ENCODE measurements at places on chromosomes 7 and 10. TPM values are rescaled to one million over a fixed set of nuclear protein-coding genes. Genes with fewer than 3 reads are reported as not detected.

Gene CHST3
- 61.7 TPM for total RNA-seq

GRCh38 chr10:46092524-46093081, 46.5 kb upstream of the MSMB start:
- ATAC-seq: no peak

- no peak for ATAC-seq
Observed at GRCh38 chr10:125370578-125370977, 210.2 kb upstream of the CTBP2 start.

GRCh38 chr10:65423043-65423442, 1502.8 kb upstream of the LRRTM3 start:
- ATAC-seq: no peak

Gene NME8
- not detected for total RNA-seq

Gene PLXDC2
- 12.0 TPM for total RNA-seq

- no peak for ATAC-seq
Observed at GRCh38 chr7:81330108-81330507, 411.3 kb upstream of the SEMA3C start.

DNA sequence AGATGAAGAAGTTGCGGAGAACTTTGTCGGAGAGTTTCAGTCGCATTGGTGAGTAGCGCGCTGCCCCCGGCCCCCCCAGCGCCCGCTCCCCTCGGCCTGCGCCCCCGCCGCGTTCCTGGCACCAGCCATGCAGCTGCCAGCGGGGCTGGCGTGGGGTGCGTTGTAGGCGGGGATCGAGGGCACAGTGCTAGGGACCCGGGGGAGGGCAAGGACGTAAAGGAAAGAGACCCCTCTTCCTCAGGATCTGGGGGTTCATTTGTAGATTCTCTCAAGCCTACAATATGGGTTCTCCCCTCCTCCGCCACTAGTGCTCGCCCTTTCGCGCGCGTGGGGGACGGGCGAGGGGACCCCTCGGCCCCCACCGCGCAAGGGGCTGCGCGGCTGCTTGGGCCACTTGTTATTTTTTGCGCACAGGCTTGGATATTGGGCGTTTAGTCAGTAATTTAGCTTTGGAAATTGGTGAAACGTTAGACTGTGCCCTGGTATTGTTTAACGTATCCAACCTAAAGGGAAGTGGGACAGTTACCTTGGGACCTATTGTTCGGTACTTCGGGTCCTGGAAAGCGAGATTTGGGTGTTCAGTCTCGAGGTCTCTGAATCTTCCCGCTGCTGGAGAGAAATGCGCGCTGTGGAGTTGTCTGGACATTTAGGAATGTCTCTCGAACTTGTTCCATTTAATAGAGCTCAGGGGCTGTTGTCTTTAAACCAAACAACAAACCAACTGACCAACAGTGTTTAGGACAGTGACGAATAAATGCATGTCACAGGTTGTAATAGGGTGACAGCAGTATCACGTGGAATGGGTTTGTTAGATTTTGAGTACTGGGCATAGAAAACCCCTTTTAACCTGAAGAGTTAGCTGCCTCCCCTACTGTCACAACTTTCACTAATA, 796 bp downstream of the CDK14 start:
- peak; percentile 14 for ATAC-seq
